ENCODE measurements at places on chromosomes 16 and 17. TPM values are rescaled to one million over a fixed set of nuclear protein-coding genes. Genes with fewer than 3 reads are reported as not detected.

The PPP1R27 gene
- total RNA-seq = not detected

The NATD1 gene
- total RNA-seq = 22.3 TPM

The CACNG5 gene
- not detected for total RNA-seq

The TMEM132E gene
- 0.46 TPM for total RNA-seq

The CARD14 gene
- 2.9 TPM for total RNA-seq

The GP2 gene
- not detected for total RNA-seq

The OR3A3 gene
- not detected for total RNA-seq

The CCL22 gene
- 0.09 TPM for total RNA-seq

The NGFR gene
- total RNA-seq = 31.3 TPM

The WFDC1 gene
- 18.9 TPM for total RNA-seq

The LHX1 gene
- total RNA-seq = 5.8 TPM

The PRSS36 gene
- total RNA-seq = 0.63 TPM

The FBXW10B gene
- total RNA-seq = 1.1 TPM

The CLEC10A gene
- total RNA-seq = not detected

The MEOX1 gene
- total RNA-seq = 1.0 TPM

The KCTD2 gene
- 24.4 TPM for total RNA-seq

The KRTAP1-3 gene
- not detected for total RNA-seq

The GAS2L2 gene
- total RNA-seq = not detected

The PSMC5 gene
- 57.7 TPM for total RNA-seq

The SMPD3 gene
- 0.27 TPM for total RNA-seq

The PRR14 gene
- 33.7 TPM for total RNA-seq

The PIK3R6 gene
- total RNA-seq = not detected

The TP53TG3C gene
- not detected for total RNA-seq

The C16orf92 gene
- not detected for total RNA-seq

The GUCY2D gene
- total RNA-seq = 1.1 TPM

Data from cardiac muscle cell (in vitro differentiated cells and primary cell).